ENCODE measurements at places on chromosomes 2 and 18. TPM values are rescaled to one million over a fixed set of nuclear protein-coding genes. Genes with fewer than 3 reads are reported as not detected.
A peak's percentile ranks its signal among the peaks of the same experiment; 100 is the strongest.

- no peak for DNase-seq
Observed at GRCh38 chr18:34880882-34881834, 160.1 kb upstream of the MAPRE2 start.

DNA sequence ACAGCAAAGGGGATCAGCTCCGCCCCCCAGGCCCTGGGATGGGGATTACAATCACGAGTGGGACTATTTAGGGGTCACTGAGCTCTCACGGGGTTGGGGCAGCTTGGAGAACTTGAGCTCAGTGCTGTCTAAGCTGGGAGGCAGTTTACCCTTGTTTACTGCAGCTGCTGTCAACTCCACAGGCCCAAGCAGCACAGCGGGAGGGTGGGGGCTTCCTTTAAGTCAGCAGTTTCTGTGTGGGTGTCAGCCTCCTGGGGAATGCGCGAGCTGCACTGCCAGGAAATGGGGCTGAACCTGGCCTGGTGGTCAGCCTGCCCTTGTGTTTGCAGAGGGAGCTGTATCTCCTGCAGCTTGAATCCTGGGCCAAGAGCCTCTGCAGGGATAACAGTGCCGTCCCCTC is 29.8 kb downstream of the TOGARAM2 start:
- peak; percentile 95 for DNase-seq

Gene FAM237A
- not detected for total RNA-seq

Gene REG1B
- total RNA-seq: not detected

Gene UGT1A3
- total RNA-seq: not detected

Gene AFF3
- total RNA-seq: 4.3 TPM
